ENCODE measurements at places on chromosomes 5 and 9. TPM values are rescaled to one million over a fixed set of nuclear protein-coding genes. Genes with fewer than 3 reads are reported as not detected.
A peak's percentile ranks its signal among the peaks of the same experiment; 100 is the strongest.

Gene PCDHA3
- total RNA-seq: 0.43 TPM

- H3K4me1 ChIP-seq: no peaks in the 10 kb centered on the region
- H3K27me3 ChIP-seq: no peaks in the 10 kb centered on the region
- H3K4me3 ChIP-seq: no peak overlapping the region
Measured at GRCh38 chr5:27472000-27472763, 433.8 kb upstream of the CDH9 start.

Gene C9
- total RNA-seq: not detected

DNA sequence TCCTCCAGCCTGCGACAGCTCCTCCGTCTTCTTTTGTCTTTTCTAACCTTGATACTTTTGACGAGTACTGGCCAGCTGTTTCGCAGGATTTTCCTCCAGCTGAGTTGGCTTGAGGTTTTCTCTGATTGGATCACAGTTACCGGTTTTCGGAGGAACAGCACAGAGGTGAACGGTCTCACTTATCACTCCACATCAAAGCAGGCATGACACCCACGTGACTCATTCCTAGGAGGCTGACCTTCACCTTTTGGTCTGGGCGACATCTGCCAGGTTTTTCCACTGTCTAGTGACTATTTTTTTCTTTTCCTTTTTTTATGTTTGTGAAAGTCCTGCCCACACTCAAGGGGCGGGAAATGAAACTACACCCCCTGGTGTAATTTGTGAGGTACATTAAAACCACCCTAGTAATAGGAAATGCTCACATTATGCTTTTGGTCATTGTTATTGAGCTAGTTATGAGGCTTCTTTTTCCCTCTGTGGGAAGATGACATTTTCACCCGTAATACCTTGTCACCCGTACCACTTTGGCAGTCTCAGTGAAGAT is 319.2 kb downstream of the GADD45G start:
- no peak overlapping the region for H3K4me3 ChIP-seq
- no peak overlapping the region for H3K27ac ChIP-seq
- no peaks in the 10 kb centered on the region for H3K36me3 ChIP-seq
- DNase-seq: peak; percentile 55
- no peaks in the 10 kb centered on the region for H3K27me3 ChIP-seq

- H3K4me3 ChIP-seq: no peak overlapping the region
- DNase-seq: no peak
- no peaks in the 10 kb centered on the region for H3K36me3 ChIP-seq
- no peaks in the 10 kb centered on the region for H3K27me3 ChIP-seq
- H3K27ac ChIP-seq: peak overlapping the region; percentile 73
Measured at GRCh38 chr5:127871503-127872153, 168.4 kb downstream of the CCDC192 start.

- DNase-seq: no peak
- H3K4me3 ChIP-seq: no peak overlapping the region
- H3K36me3 ChIP-seq: no peaks in the 10 kb centered on the region
- H3K27me3 ChIP-seq: no peaks in the 10 kb centered on the region
- no peaks in the 10 kb centered on the region for H3K4me1 ChIP-seq
Measured at GRCh38 chr9:85215961-85216360, 525.8 kb downstream of the AGTPBP1 start.

DNA sequence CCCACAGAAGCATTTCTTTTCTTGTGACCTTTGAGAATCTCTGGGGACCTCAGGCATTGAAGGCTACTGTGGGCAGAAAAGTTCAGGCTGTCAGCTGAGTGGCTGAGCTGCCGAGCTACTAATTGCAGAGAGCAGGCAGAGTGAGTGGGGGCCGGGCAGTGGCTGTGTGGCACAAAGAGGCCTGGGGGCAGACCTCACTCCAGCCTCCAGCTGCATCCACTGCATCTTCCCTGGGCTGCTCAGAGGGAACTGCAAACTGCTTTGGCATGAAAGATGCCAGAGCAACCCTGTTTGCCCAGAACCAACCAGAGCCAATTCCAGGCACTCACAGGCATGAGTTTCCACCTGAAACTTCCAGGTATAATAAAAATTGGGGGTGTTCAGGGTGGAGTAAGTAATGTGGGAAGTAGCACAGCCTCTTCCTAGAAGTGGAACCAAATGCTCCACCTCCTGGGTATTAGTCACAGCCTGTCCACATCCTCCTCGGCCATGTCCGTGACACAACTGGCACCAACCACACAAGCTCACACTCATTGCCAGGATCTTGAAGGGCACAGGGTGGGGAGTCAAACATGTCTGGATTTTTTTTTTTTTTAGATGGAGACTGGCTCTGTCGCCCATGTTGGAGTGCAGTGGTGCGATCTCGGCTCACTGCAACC is 548.9 kb downstream of the BNC2 start:
- no peak overlapping the region for H3K27ac ChIP-seq
- no peak overlapping the region for H3K4me3 ChIP-seq
- H3K4me1 ChIP-seq: peaks cover 5% of the 10 kb centered on the region
- no peak for DNase-seq
- H3K36me3 ChIP-seq: no peaks in the 10 kb centered on the region

Gene SLCO4C1
- total RNA-seq: 0.08 TPM

Gene TDRD7
- 7.2 TPM for total RNA-seq

Gene CARD6
- 10.8 TPM for total RNA-seq

Gene CDX1
- total RNA-seq: not detected

Gene SPINK7
- not detected for total RNA-seq

DNA sequence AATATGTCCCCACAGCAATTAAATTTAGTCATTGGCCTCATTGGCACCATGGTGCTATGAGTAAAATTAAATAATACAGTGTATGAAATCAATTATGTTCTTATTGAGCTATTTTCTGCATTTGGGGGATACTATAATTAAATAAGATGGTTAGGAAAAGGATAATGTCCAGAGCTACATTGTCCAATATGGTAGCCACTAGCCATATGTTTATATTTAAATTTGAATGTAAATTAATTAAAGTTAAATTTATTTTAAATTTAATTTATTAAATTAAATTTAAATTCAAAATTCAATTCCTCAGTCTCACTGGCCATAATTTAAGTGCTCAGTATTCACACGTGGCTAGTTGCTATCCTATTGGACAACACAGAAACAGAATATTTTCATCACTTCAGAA is 115.7 kb downstream of the SPATA31D1 start:
- no peak overlapping the region for H3K4me3 ChIP-seq
- no peaks in the 10 kb centered on the region for H3K4me1 ChIP-seq
- DNase-seq: no peak
- no peaks in the 10 kb centered on the region for H3K36me3 ChIP-seq

Gene PCDHGA9
- 3.7 TPM for total RNA-seq

DNA sequence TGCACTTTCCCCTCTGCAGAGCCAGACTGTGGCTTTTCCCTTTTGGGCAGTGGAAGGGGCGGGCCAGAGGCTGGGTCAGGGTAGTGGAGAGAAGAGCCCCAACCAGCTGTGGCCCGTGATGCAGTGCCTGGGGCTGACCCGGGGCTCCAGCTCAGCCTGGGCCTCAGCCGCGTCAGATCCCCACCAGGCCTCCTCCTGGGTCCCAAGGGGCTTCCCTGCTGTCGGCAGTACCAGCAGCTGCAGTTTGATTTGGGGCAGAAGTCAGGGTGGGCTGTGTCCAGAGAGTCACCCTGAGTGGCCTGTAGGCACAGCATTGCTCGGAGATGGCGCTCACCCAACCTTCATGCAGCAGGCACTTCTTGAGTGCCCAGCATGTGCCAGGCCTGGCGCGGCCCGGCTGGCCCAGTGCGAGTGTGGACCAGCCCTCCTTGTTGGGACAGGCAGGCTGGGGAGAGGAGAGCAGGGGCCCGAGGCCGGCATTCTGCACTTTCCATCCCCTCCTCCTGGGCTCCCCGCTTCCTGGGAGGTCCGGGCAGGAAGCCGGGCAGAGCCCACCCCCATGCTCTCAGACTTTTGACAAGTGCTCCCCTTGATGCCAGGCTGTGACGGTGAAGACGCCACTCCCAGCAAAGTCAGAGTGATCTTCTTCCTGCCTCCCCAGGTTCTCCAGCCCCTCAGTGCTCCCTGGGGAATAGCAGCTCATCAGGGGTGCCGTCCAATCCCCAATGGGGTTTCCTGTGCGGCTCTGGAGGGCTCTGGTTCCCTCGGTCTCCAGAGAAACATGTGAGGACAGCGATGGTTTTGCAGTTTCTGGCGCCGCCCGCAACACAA is 88.3 kb upstream of the COL5A1 start:
- no peaks in the 10 kb centered on the region for H3K27me3 ChIP-seq
- no peak overlapping the region for H3K4me3 ChIP-seq
- no peak for DNase-seq
- no peaks in the 10 kb centered on the region for H3K4me1 ChIP-seq

- H3K27ac ChIP-seq: no peak overlapping the region
- H3K36me3 ChIP-seq: no peaks in the 10 kb centered on the region
- H3K4me1 ChIP-seq: no peaks in the 10 kb centered on the region
- no peaks in the 10 kb centered on the region for H3K27me3 ChIP-seq
- DNase-seq: no peak
Measured at GRCh38 chr5:94184870-94185269, 433.5 kb downstream of the KIAA0825 start.

- H3K4me3 ChIP-seq: peak overlapping the region; percentile 42
- no peaks in the 10 kb centered on the region for H3K36me3 ChIP-seq
- H3K27me3 ChIP-seq: no peaks in the 10 kb centered on the region
- peak overlapping the region; percentile 61 for H3K27ac ChIP-seq
- H3K4me1 ChIP-seq: no peaks in the 10 kb centered on the region
- no peak for DNase-seq
Measured at GRCh38 chr5:107570805-107571531, 99.8 kb downstream of the EFNA5 start.

DNA sequence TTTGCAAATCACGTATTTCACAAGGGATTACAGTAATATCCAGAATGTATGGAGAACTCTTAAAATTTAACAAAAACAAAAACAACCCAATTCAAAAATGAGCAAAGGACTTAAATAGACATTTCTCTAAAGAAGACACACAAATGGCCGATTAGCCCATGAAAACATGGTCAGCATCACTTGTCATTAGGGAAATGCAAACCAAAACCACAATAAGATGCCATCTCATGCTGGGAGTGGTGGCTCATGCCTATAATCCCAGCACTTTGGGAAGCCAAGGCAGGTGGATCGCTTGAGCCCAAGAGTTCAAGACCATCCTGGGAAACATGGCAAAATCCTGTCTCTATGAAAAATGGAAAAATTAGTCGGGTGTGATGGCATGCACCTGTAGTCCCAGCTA is 120.2 kb downstream of the SUSD1 start:
- no peak for DNase-seq
- H3K36me3 ChIP-seq: no peaks in the 10 kb centered on the region
- H3K27me3 ChIP-seq: no peaks in the 10 kb centered on the region
- H3K4me3 ChIP-seq: no peak overlapping the region
- no peak overlapping the region for H3K27ac ChIP-seq

GRCh38 chr5:54492178-54492577 is 25.4 kb upstream of the SNX18 start:
- DNase-seq: no peak
- no peak overlapping the region for H3K4me3 ChIP-seq
- no peaks in the 10 kb centered on the region for H3K4me1 ChIP-seq

DNA sequence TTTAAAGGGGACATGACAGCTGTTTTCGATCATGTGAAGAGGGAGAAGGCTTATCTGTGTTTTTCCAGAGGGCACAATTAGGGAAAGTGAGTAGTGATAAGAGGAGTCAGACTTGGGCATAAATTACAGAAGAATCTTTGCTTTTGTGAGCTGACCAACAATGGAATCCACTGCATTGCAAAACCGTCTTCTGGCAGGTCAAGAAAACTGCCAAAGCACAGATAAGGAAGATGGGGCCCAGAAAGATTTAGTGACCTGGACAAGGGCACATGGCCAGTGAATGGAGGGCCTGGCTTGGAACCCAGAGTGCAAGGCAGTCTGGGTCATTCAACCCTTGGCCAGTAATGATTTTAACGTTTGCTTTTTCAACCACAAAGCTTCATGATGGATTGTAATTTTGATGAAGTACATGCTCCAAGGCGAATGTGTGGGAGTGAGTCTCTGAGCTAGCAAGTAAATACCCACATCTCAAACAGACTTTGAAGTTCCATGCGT is 153.2 kb upstream of the MAST4 start:
- no peak overlapping the region for H3K27ac ChIP-seq
- DNase-seq: no peak
- no peaks in the 10 kb centered on the region for H3K4me1 ChIP-seq
- no peaks in the 10 kb centered on the region for H3K36me3 ChIP-seq
- H3K27me3 ChIP-seq: no peaks in the 10 kb centered on the region

GRCh38 chr5:4042311-4042710 is 446.7 kb downstream of the IRX1 start:
- no peaks in the 10 kb centered on the region for H3K4me1 ChIP-seq
- no peak overlapping the region for H3K4me3 ChIP-seq
- DNase-seq: no peak
- no peaks in the 10 kb centered on the region for H3K27me3 ChIP-seq

Gene SLC1A3
- total RNA-seq: 31.8 TPM
